ENCODE measurements at places on chromosomes 1 and 21. TPM values are rescaled to one million over a fixed set of nuclear protein-coding genes. Genes with fewer than 3 reads are reported as not detected.
A peak's percentile ranks its signal among the peaks of the same experiment; 100 is the strongest.

DNA sequence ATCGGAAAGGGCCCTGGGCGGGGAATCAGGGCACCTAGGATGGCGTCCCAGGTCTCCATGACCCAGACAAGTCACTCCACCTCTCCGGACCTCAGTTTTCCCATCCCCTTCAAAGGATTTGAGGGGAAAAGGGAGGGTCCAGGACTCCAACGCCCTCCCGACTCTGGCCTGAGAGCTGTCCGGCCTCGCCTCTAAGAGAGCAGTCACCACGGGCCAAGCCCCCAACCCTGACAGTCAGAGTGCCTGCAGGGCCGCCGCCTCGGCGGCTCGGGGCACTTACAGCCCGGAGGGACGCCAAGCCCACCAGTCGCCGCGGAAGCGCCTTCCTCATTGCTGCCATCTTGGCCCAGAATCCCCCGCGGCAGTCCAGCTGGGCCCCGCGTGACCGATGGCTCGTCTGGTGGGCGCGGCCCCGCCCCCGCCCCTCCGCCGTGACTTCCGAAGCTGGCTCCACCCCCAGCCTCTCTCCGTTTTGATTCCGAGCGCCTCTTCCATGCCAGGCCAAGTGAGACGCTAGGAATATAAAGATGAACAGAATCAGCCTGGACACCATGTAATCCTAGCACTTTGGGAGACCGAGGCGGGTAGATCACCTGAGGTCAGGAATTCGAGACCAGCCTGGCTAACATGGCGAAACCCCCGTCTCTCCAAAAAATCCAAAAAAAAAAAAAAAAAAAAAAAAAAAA lies at the start of gene HMGCL:
HMGCL (minus strand) TSS at position 354 of the 686 bp plus-strand sequence; CDS start at position 340, 14 bp downstream.
- H3K27ac ChIP-seq = peak within 1 kb of the TSS; percentile 93
- H3K36me3 ChIP-seq = no peaks in the 10 kb centered on the region
- H3K4me1 ChIP-seq = peaks cover 14% of the 10 kb centered on the region
- peak; percentile 70 for DNase-seq
- H3K27me3 ChIP-seq = no peaks in the 10 kb centered on the region

DNA sequence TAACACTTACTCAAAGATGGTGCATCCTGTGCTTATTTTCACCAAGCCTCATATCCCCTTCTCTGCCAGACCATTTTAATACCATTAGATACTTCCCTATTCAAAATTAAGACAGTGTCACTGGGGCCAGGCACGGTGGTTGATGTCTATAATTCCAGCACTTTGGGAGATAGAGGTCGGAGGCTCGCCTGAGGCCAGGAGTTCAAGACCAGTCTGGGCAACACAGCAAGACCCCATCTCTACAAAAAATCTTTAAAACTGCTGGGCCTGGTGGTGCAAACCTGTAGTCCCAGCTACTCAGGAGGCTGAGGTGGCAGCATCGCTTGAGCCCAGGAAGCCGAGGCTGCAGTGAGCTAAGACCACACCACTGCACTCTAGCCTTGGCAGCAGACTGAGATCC lies 28.2 kb downstream of the APP start:
- H3K27me3 ChIP-seq = no peaks in the 10 kb centered on the region
- H3K4me3 ChIP-seq = no peak overlapping the region
- H3K27ac ChIP-seq = no peak overlapping the region
- no peak for DNase-seq
- no peaks in the 10 kb centered on the region for H3K36me3 ChIP-seq
- H3K4me1 ChIP-seq = peaks cover 22% of the 10 kb centered on the region

DNA sequence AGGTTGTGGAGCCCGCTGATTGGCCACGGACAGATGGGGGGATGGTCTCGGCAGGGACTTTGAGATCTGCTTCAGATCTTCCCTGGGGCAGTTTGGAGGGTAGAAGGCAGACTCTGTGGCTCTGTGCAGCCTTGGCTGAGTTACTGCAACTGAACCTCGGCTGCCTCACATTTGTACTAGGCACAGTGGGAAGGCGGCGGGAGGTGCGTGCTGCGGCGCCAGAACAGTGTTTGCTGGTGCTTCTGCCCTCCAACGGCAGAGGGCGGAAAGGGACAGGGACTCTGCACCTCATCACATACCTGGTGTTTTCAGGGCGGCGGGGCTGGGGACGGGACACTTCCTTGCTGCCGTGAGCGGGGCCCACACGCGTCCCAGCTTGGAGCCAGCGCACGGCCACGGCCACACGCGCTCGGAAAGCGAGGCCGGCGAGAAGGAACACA lies 26.2 kb downstream of the SLC66A1 start:
- H3K27ac ChIP-seq = no peak overlapping the region
- DNase-seq = no peak
- H3K4me1 ChIP-seq = peaks cover 6% of the 10 kb centered on the region

DNA sequence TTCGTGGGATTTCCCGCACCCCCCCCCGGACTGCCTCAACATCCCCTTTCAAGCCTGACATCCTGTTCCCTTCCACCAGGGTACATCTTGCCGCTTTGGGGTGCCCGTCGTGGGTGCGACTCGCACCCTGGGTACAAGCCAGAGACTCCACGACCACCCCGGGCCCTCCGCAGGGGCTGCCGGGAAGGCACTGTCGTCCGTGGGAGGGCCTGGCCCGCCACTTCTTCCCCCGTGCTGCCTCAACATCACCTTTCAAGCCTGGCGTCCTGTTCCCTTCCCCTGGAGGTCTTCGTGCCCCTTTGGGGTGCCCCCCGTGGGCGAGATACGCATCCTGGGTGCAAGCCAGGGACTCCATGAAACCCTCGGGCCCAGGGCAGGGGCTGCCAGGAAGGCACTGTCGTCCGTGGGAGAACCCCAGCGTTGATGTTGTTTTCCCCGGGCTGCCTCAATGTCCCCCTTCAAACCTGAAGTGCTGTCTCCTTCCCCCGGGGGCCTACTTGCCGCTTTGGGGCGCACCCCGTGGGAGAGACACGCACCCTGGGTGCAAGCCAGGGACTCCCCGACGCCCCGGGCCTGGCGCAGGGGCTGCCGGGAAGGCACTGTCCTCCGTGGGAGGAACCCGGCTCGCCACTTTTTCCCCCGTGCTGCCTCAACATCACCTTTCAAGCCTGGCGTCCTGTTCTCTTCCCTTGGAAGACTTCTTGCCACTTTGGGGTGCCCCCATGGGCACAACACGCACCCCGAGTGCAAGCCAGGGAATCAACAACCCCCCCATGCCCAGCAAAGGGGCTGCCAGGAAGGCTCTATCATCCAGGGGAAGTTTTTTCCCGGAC lies 138.6 kb downstream of the LIPI start:
- H3K27ac ChIP-seq = no peak overlapping the region
- no peaks in the 10 kb centered on the region for H3K4me1 ChIP-seq
- H3K4me3 ChIP-seq = no peak overlapping the region
- DNase-seq = no peak

DNA sequence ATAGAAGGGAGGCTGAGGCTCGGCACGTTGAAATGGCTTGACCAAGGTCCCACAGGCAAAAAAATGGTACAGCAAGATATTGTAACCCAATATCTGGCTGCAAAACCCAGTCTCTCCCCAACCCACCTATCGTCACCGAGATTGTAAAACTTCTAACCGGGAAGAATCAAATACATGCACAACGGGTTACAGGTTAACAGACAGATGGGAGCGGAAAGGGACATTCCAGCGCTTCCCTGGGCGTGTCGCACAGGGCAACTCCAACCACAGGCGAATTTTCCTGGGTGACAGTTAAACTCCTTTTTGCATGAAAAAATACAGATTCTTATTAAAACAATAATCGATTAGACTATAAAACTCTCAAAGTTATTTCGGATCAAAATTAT lies 31.8 kb upstream of the JUN start:
- H3K4me1 ChIP-seq = peaks cover 27% of the 10 kb centered on the region
- no peaks in the 10 kb centered on the region for H3K27me3 ChIP-seq
- DNase-seq = no peak
- H3K4me3 ChIP-seq = peak overlapping the region; percentile 97
- peak overlapping the region; percentile 94 for H3K27ac ChIP-seq
- H3K36me3 ChIP-seq = no peaks in the 10 kb centered on the region

DNA sequence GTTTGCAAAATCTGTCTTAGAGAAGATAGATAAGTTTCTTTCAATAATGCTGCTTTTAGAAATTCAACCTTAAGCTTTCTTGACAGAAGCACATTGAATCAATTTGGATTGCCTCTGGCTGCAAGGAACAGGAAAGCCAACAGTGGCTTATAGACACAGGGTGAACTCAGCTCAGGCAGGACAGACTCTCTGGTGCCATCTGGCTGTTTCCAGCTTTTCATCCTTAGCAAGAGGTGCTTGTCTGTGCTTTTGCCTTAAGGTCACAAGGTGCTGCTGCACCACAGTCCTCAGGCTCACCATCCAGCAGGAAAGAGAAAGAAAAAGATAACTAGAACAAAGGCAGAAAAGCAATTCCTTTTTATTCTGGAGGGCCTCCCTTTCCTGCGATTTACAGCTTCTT lies 93.7 kb upstream of the ETS2 start:
- H3K4me3 ChIP-seq = no peak overlapping the region
- H3K36me3 ChIP-seq = no peaks in the 10 kb centered on the region
- no peak for DNase-seq
- no peaks in the 10 kb centered on the region for H3K27me3 ChIP-seq
- no peak overlapping the region for H3K27ac ChIP-seq

Gene RNU1-1
- total RNA-seq = under 0.01 TPM
